Osteocyte (in vitro differentiated cells): ENCODE measurements at places on chromosomes 2 and 18. TPM values are rescaled to one million over a fixed set of nuclear protein-coding genes. Genes with fewer than 3 reads are reported as not detected.

ATOH8 gene
- 5.9 and 7.1 TPM in 2 replicates for total RNA-seq

NLRC4 gene
- not detected in 2 replicates for total RNA-seq

- DNase-seq, result no peak
Measured at GRCh38 chr18:62988471-62988870, 273.1 kb downstream of the PHLPP1 start.

DNA sequence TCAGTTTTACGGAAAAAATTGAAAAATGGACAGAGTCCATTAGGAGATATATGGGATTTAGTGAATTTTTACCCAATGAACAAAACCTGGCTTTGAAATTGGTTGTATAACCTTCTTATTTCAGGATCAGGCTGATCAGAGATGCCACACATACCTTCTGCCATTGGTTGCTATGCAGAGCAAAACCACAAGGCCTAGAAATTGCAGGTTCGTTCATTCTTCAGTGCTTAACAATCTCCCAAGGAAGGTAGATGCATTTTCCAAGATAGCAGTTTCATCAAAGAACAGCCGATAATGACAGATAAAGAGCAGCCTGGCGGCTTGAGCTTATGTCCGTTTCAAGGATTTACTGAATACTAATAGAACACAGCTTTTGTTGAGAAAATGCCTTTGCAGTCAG is 868.8 kb downstream of the EPHA4 start:
- no peak for DNase-seq

DNA sequence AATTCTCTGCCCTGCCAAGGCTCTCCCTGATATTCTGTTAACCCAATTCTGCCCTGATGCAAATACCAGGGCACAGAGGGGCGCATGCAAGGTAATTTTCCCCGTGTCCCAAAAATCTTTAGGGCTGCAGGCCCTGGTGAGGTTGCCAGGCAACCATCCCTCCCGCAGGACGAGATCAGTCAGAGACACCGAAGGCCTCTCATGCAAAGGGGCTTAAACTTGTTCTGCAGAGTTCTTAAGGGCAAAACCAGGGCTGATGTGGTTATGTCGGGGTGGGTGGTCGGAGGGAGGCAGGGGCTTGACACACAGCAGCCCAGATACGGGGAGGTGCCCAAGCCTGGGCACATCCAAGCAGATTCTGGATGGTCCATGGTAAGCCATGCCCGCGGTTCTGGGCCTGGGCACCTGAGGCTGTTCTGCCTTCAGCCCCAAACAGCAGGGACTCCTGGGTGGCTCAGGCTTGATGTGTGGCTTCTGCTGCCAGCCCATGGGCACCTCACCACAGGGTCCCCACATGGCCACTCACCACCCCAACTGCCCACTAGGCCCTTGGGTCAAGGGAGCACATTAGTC is 27.2 kb downstream of the STEAP3 start:
- DNase-seq, result no peak

- no peak for DNase-seq
Measured at GRCh38 chr2:61898810-61899209, 6.7 kb upstream of the COMMD1 start.

GRCh38 chr2:4486971-4487370 is 783.6 kb downstream of the DCDC2C start:
- no peak for DNase-seq

DNA sequence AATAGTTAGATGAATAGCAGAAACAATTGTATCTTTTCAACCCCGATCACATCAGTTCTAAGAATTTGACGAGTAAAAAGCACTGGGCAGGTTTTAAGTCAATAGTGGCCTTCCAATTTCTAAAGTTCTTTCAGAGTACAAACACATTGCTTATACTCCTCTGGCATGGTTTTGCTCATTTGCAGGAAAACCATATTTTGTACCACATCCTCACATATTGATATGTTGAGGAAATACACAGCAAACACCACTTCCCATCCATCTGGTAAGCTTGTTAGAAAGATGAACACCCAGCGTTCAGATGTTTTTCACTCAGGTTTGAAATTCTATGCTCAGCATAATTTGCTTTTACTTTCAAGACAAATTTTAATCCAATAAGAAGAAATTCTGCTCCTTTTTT is 344.6 kb upstream of the ACVR2A start:
- no peak for DNase-seq

GRCh38 chr18:65937180-65937579 is 186.4 kb downstream of the CDH7 start:
- no peak for DNase-seq

- no peak for DNase-seq
Measured at GRCh38 chr2:174603280-174603679, 5.7 kb upstream of the WIPF1 start.

DNA sequence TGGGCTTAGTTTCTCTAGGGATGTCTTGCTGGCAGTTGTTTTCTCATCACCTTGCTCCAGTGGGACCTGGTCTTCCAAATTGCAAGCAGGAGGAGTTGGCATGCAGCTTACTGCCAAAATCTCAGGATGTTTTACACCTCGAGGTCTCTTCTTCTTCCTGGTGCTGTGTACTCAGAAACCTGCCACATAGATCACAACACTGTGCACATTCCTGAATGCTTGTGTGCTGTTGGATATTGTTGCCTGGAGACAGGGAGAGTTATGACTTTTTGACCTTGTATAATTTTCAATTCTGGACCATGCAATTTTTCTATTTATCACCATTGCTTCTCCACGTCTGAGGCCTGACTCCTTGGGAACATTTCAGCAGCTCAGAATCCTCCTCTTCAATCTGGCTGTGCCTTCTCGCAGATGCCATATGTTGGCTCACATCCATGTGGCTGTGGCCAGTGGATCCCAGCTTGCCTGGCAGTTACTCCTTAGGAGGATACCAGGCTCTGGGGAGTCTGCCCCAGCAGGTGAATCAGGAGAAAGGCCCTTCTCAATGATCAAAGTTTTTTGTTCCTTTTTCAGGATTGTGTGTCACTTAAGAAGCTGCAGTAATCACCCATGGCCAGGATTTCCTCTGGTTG is 489.3 kb downstream of the TSN start:
- DNase-seq, result no peak

DNA sequence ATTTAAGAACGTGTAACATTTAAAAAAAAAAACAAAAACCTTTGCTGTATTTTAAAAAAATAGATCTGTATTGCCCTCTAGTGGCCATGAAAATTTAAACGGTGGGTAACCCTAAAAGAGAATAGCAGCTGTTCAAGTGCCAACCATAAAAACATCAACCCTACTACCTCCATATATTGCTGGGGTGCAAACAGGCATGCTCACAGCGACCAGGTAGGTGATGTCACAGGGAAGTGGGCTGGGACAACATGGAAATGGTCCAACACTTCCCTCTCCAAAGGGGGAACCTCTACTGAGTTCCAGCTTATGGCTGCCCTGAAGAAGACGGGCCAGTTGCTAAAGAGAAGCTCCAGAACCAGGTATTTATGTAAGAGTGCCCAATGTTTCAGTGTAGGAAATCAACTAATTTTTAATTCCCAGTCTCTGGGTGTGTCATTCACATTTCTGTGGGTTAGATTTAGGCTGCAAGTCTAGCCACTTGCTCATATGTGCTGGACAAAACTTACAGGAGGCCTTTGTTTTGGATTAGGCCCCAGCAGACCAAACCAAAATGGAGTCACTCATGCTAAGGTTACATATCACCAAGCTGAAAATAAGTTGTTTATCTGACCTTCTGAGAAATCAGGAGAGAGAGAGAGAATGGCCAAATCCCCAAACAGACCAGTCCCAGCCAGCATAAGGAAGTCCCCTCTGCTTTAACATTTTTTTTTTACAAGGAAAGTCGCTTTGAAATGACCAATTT is 54.5 kb downstream of the SKA1 start:
- no peak for DNase-seq

DNA sequence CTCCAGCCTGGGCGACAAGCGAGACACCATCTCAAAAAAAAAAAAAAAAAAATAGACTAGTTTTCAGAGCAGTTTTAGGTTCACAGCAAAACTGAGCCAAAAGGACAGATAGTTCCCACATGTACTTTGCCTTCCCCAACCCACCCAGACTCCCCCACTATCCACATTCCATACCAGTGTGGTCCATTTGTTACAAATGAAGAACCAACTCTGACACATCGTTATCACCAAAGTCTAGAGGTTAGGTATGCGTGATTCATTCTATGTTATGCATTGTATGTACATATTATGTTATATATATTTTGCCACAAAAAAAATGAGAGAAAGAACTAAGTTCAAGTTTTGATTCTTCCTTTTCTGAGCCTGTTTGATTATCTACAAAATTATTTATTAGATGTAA is 3.5 kb downstream of the DUSP11 start:
- no peak for DNase-seq

GRCh38 chr2:235430366-235431083 is 63.3 kb upstream of the AGAP1 start:
- no peak for DNase-seq

GRCh38 chr18:75293591-75293990 is 83.0 kb downstream of the TSHZ1 start:
- no peak for DNase-seq

GRCh38 chr18:54241483-54241882 is 17.0 kb upstream of the MBD2 start:
- no peak for DNase-seq
